Sigmoid colon (tissue), 7 donors: ENCODE measurements at places on chromosomes 1 and 21. TPM values are rescaled to one million over a fixed set of nuclear protein-coding genes. Genes with fewer than 3 reads are reported as not detected.

FCER1G gene
- total RNA-seq, result 52.4 TPM

CYP4A22 gene
- total RNA-seq, result not detected

PCSK9 gene
- not detected for total RNA-seq

- no peak overlapping the region for H3K4me3 ChIP-seq
- no peaks in the 10 kb centered on the region for H3K27me3 ChIP-seq
- no peak overlapping the region for H3K27ac ChIP-seq
- H3K36me3 ChIP-seq, result no peaks in the 10 kb centered on the region
These were observed 184.4 kb downstream of the USH2A start for GRCh38 chr1:216238844-216239243.

DNA sequence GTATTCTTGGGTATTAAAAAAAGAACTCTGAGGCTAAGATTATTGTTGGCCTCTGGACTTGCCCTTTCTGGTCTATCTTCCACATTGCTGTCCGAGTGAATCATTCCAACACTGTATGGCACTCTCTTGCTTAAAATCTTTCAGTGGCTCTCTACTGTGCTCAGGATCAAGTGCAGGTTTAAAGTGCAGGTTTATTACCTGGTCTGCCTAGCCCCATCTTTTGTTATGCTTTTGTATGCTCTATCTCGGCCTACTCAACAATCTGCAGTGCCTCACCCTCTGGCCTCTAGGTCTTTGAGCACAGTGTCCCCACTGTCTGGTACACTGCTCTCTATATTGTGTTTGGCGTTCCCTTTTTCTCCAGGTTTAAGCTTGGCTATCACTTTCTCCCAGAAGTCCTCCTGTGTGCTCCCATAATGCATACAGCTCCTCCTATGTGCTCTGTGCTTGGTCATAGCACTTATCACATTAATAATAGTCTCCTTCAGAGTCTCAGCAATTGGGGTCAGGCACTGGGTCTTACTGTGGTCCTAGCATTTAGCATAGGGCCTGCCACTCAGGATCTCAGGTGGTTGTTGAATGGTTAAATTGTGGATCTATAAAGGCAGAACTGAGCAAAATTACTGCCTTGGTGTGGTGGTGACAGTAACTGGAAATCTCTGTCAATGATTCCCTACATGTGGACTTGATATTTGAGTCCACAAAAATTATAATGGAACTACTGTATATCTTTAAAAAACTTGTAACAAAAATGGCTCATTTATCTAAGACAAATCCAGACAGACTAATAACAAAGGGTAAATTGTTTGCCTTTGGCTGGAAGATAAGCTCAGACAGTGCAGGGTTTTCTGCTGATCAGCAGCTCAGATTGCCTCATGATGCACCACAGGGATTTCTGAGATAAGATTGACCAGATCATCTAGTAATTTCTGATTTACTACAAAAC, 10.6 kb upstream of the LDLRAD1 start:
- H3K27me3 ChIP-seq, result no peaks in the 10 kb centered on the region
- peaks cover 20% of the 10 kb centered on the region for H3K36me3 ChIP-seq
- no peak overlapping the region for H3K4me3 ChIP-seq
- no peak for DNase-seq
- no peak overlapping the region for H3K27ac ChIP-seq

RCC2 gene
- total RNA-seq, result 14.6 TPM

- no peaks in the 10 kb centered on the region for H3K36me3 ChIP-seq
- H3K4me3 ChIP-seq, result no peak overlapping the region
- DNase-seq, result no peak
- no peaks in the 10 kb centered on the region for H3K27me3 ChIP-seq
- no peak overlapping the region for H3K27ac ChIP-seq
These were observed 889.0 kb upstream of the ADGRL4 start for GRCh38 chr1:79895573-79895972.

SPATA17 gene
- not detected for total RNA-seq

S100A3 gene
- total RNA-seq, result 1.1 TPM

GRCh38 chr1:110067479-110067892, 3.0 kb downstream of the ALX3 start:
- H3K4me3 ChIP-seq, result no peak overlapping the region
- H3K36me3 ChIP-seq, result no peaks in the 10 kb centered on the region
- H3K4me1 ChIP-seq, result peaks cover 34% of the 10 kb centered on the region
- H3K27ac ChIP-seq, result no peak overlapping the region
- peaks cover 47% of the 10 kb centered on the region for H3K27me3 ChIP-seq
- DNase-seq, result no peak

CHIA gene
- total RNA-seq, result not detected

DNA sequence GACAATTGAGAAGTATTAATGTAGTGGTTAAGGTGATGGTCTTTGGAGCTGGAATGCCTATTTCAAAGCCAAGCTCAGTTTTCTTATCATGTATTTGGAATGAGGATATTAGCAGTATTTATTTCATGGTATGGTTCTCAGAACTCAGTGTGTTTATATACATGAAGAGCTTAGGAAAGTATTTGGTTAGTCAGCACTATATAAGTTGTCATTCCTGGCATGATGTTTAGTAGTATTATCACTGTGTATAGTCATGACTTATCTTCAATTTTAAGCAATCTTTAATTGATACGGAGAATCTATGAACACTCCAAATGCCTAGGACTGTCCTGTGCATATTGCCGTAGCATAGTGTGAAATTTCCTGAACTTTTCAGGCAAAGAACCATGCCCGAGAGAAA, 501.9 kb upstream of the USP24 start:
- H3K27me3 ChIP-seq, result no peaks in the 10 kb centered on the region
- no peak for DNase-seq
- H3K4me3 ChIP-seq, result no peak overlapping the region
- H3K4me1 ChIP-seq, result peaks cover 23% of the 10 kb centered on the region

OR14K1 gene
- not detected for total RNA-seq

SRRM1 gene
- total RNA-seq, result 92.4 TPM

GRCh38 chr1:245260110-245260882, 105.5 kb downstream of the KIF26B start:
- H3K27ac ChIP-seq, result no peak overlapping the region
- no peaks in the 10 kb centered on the region for H3K36me3 ChIP-seq
- no peaks in the 10 kb centered on the region for H3K27me3 ChIP-seq
- no peak overlapping the region for H3K4me3 ChIP-seq
- no peak for DNase-seq
- H3K4me1 ChIP-seq, result no peaks in the 10 kb centered on the region

ELF3 gene
- total RNA-seq, result 0.27 TPM

TTC39A gene
- total RNA-seq, result 0.14 TPM

DNA sequence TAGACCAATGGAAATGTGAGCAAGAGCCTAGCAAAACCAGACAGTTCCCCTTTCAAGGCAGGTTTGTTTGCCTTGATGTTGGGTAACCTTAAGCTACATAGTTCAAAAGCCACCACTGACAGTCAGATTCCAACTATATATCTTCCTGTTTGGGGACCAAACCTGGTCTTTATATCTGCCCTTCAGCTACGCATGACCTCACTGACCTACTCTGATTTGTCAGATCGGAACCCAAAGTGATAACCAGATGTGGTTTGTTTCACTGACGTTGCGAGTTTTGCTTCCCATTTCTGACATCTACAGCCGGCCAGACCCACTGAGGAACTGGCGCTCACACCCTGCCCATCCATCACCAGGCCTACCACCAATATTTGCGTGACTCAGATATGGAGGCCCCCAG, 361.1 kb upstream of the CHRM3 start:
- H3K4me1 ChIP-seq, result no peaks in the 10 kb centered on the region
- H3K27ac ChIP-seq, result no peak overlapping the region
- no peak overlapping the region for H3K4me3 ChIP-seq
- DNase-seq, result no peak

DNA sequence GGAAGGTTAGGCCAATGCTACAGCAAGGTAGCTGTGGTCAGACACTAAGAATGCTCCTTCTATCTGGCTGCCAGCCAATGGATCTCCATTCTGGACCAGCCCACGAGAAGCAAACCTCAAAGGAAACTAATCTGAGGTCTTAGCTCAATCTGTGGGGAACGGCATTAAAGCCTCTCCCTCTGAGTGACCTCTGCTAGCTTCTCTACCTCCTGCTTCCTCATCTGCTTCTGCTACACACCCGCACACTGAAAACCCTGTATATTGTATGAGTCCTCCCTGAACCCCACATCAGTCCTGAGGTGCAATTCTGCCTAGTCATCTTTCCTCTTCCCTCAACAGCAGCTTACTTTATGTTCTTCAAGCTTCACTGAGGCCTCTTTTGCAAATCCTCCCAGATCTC, 6.9 kb upstream of the GALE start:
- H3K4me1 ChIP-seq, result no peaks in the 10 kb centered on the region
- H3K27me3 ChIP-seq, result no peaks in the 10 kb centered on the region
- H3K4me3 ChIP-seq, result no peak overlapping the region
- DNase-seq, result no peak
- H3K36me3 ChIP-seq, result peaks cover 11% of the 10 kb centered on the region

GRCh38 chr1:55700359-55701130, 485.4 kb upstream of the USP24 start:
- no peaks in the 10 kb centered on the region for H3K27me3 ChIP-seq
- H3K4me1 ChIP-seq, result no peaks in the 10 kb centered on the region
- no peak overlapping the region for H3K4me3 ChIP-seq
- H3K36me3 ChIP-seq, result no peaks in the 10 kb centered on the region
- DNase-seq, result no peak
